ENCODE measurements at places on chromosomes 7 and 10. TPM values are rescaled to one million over a fixed set of nuclear protein-coding genes. Genes with fewer than 3 reads are reported as not detected.

DNA sequence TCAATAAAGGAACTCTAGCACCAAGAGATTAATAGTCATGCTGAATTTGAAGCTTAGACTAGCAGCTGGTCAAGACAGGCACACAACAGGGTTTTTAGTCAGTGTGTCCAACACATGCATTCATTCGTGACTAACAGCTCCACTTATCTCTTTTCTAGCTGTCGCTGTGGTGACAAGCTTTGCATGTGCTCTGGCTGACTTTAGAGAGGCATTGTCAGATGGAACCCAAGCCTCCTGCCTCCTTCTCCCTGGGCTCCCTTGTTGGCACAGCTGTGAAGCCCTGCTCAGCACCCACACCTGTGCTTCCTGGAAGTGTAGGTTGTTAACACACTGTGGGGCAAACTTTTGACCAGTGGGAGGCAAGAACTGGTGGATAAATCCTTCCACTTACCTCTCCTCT is 9.8 kb upstream of the AGK start:
- no peak for DNase-seq

- no peak for DNase-seq
These were observed 65.1 kb downstream of the MET start for GRCh38 chr7:116736927-116737715.

DNA sequence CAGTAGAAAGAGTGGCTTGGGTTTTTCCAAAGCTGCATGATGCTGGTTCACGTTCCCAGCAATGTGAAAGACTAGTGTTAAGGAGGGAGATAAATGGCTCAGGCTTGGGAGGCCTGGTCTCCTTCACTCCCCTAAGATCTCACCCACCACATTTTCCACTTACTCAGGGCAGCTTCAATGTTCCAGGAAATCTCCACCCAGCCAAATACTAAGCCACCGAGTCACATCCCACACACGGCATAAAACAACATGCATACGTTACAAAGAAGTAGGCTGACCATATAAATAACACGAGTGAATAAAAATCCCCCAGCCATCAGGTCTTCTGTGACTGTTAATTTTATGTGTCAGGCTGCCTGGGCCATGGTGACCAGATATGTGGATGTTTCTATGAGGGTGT is 303.5 kb downstream of the SFMBT2 start:
- DNase-seq: no peak

Gene LIPM
- not detected for total RNA-seq

Gene EVX1
- total RNA-seq: not detected

- DNase-seq: no peak
These were observed 55.8 kb upstream of the KIF5B start for GRCh38 chr10:32112055-32112454.

GRCh38 chr7:19111474-19112273 is 5.8 kb downstream of the TWIST1 start:
- no peak for DNase-seq

Gene VPS37D
- total RNA-seq: 2.8 TPM

- DNase-seq: no peak
These were observed 20.7 kb downstream of the MET start for GRCh38 chr7:116692401-116693308.

- no peak for DNase-seq
These were observed 11.4 kb downstream of the RABGEF1 start for GRCh38 chr7:66751945-66752344.

- no peak for DNase-seq
These were observed 738.7 kb downstream of the PARD3 start for GRCh38 chr10:34076443-34076842.

DNA sequence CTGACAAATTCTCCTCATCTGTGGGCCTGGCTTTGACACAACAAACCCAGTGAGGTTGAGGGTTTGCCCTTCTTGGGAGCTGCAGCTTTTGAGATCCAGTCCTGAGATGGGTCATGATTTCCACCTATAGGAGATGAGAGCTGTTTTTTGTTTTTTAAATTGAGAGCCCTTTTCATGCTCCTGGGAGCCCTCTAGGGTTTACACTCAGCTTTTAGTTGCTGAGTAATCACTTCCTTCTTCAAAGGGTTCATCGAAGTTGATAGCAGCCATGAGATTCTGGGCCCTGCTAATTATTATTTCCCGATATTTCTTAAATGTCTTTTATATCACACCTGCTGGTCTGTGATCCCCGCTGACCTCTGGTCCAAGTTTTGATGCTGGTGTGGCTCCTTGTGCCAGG is 47.3 kb upstream of the VIPR2 start:
- no peak for DNase-seq

Gene PKD2L1
- total RNA-seq: not detected

Gene HIP1
- total RNA-seq: 28.2 TPM

GRCh38 chr10:48216204-48216505 is 58.3 kb downstream of the FRMPD2 start:
- no peak for DNase-seq

DNA sequence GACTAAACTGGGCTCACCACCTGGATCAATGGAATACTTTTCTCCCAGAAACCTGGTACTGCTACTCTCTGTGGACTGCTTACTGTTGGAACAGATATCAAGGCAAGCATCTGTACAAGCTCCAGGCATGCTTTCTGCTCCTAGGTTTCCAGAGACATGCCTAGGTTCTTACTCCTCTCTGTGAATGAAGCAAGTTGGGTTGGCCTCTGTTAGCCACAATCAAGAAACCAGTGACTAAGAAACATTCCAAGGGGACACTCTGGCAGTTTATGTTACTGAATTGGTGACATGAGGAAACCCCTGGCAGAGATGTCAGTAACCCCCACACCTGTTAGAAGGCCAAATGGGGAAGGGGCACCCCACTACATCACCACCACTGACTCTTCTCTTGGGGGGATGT is 121.9 kb downstream of the GFRA1 start:
- DNase-seq: no peak

GRCh38 chr10:112985690-112986543 is 35.9 kb downstream of the TCF7L2 start:
- no peak for DNase-seq

Gene GRM8
- total RNA-seq: not detected

GRCh38 chr7:102223184-102223583 is 63.5 kb upstream of the SH2B2 start:
- no peak for DNase-seq

Gene COBL
- total RNA-seq: 102 TPM

- no peak for DNase-seq
These were observed 3.1 kb downstream of the INA start for GRCh38 chr10:103280031-103280430.

- DNase-seq: no peak
These were observed 51.2 kb upstream of the SORCS1 start for GRCh38 chr10:107215681-107216080.

- DNase-seq: no peak
These were observed 31.5 kb upstream of the PRLHR start for GRCh38 chr10:118626953-118627352.

DNA sequence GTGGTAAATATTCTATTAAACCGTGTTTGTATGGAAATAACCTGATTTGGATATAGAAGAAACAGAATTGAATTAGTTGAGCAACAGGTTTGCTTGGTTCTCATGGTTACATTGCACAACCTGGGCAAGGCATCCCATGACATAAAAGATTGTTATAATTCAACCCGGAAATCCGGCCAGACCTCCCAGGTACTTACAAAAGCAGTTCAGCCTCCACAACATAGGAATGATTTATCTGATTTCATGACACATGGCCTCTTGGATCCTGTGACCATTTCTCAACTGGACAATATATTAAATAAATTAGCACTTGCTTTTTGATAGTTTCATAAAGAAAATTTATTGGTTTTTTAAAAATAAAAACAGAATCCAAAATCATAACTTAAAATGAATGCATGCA is 55.1 kb upstream of the PTPN12 start:
- DNase-seq: no peak

Gene HOXA4
- total RNA-seq: 0.79 TPM

DNA sequence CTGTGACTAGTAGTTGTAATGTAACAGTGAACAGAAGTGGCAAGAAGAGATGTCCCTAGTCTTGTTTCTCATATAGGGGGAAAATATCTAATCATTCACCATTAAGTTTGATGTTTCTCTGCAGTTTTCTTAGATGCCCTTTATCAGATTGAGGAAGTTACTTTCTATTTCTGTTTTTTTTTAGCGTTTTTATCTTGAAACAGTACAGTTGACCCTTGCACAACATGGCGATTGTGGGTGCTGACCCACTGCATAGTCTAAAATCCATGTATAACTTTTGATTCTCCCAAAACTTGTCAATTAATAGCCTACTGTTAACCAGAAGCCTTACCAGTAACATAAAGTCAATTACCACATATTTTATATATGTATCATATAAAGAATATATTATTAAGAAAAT is 192.0 kb downstream of the ADK start:
- DNase-seq: no peak

GRCh38 chr7:82183634-82184033 is 259.9 kb downstream of the CACNA2D1 start:
- no peak for DNase-seq

Gene SLC29A4
- 1.6 TPM for total RNA-seq

GRCh38 chr10:50550291-50550839 is 73.4 kb downstream of the SGMS1 start:
- DNase-seq: peak; percentile 40

- no peak for DNase-seq
These were observed 474.2 kb downstream of the ADRA2A start for GRCh38 chr10:111551001-111551400.

GRCh38 chr7:124881981-124882380 is 47.6 kb downstream of the POT1 start:
- DNase-seq: no peak

DNA sequence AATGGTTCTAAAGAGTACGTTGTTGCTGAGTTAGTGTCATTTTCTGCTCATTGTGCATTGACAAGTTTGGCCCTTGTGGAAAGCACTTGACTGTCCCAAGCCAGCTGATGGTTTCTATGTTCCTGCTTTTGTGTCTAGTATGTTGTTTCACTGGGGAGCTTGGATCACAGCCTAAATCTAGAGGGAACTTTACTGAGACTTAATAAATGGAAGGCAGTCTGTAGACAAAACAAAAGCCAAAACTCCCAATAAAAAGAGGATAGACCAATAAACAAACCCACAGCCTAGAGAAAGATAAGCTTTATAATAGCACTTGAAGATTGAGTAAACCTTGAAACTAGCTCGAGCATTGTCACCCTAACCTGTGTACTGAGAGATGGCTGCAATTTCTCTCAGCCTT is 196.8 kb downstream of the ADRA2A start:
- DNase-seq: no peak

Gene PROSER2
- total RNA-seq: 1.0 TPM

GRCh38 chr7:104207348-104207730 is 474 bp downstream of the ORC5 start:
- DNase-seq: no peak

Gene CTAGE4
- total RNA-seq: not detected

Gene IFIT1
- total RNA-seq: 40.6 TPM

Gene FEZF1
- total RNA-seq: 0.20 TPM

Gene SMO
- total RNA-seq: 4.0 TPM

Gene SPDYE17
- not detected for total RNA-seq

GRCh38 chr10:63501954-63502353 is 19.2 kb upstream of the REEP3 start:
- DNase-seq: no peak

Measured in heart left ventricle (tissue), 16 donors.